Activated CD4-positive, alpha-beta T cell treated with anti-CD3 and anti-CD28 coated beads for 24 hours (primary cell): ENCODE measurements at places on chromosomes 5 and 9.

GRCh38 chr5:44875661-44876605, 67.2 kb downstream of the MRPS30 start:
- peak; percentile 20 for DNase-seq

- no peak for DNase-seq
Measured at GRCh38 chr9:36325081-36325828, 67.0 kb upstream of the GNE start.

GRCh38 chr5:5522336-5522735, 99.9 kb downstream of the ICE1 start:
- DNase-seq = no peak

GRCh38 chr9:104482921-104483570, 21.0 kb upstream of the OR13F1 start:
- no peak for DNase-seq

DNA sequence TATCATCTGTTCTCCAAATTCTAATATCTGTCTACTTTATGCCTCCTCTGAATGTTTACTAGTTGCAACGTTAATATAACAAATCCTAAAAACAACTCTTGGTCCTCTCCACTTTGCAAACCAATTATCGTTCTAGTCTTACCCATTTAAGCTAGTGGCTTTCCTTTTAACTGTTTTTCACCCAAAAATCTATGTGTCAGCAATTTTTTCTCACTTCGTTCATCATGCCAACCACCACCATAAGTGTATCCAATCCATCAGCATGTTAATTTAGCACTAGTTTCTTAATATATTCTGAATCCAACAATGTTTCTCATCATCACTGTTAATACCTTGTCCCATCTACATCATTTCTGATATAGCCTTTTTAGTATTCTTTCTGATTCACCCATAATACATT, 90.0 kb upstream of the RORB start:
- DNase-seq = no peak

GRCh38 chr9:101453776-101454570, 18.4 kb upstream of the ALDOB start:
- no peak for DNase-seq

- no peak for DNase-seq
Measured at GRCh38 chr5:178458140-178458539, 132.1 kb downstream of the COL23A1 start.

- DNase-seq = no peak
Measured at GRCh38 chr5:2687746-2688145, 63.7 kb downstream of the IRX2 start.

- no peak for DNase-seq
Measured at GRCh38 chr5:34749431-34749873, 89.5 kb upstream of the TTC23L start.

DNA sequence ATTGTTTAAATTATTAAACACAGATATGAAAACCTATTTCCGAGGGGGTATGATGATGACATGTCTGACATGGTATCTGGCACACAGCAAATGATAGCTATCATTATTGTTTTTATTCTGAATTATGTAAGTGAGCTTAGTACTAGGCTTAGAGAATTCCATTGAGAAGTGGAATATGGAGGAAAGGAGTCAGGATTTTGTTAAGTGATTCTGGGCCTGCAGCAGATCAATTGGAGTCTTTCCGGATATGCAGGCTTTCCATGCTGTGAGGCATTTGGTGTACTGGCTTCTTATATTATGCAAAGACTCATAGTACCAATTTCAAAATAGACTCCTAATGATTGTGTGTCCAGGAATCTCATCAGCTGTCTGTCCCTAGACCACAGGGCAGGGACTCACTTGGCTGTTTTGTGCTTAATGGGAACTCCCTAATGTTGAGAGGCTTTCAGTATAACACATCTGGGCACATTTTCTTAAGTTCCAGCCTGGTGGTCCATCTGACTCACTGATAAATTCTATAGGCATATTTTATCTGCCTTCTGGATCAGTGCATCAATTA, 180.0 kb upstream of the KLF9 start:
- no peak for DNase-seq

DNA sequence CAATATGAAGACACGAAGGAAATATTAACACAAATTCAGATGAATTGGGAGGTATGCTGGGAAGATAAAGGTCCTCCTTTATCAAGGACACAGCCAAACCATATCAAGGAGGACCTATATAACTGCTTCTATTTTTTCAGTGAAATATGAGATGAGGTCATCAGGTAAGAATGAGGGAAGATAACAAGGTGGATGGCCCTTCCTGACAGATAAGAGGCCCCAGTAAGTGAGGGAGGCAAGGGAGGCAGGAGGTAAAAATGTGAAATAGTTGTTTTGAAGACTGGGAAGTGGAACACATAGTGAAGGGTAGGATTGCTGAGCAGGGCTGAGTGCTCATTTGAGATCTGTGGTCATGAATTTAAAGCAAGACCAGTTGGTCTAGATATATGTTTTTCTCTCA, 60.0 kb upstream of the FOXE1 start:
- no peak for DNase-seq

- DNase-seq = no peak
Measured at GRCh38 chr9:107000218-107000617, 137.3 kb downstream of the ZNF462 start.

DNA sequence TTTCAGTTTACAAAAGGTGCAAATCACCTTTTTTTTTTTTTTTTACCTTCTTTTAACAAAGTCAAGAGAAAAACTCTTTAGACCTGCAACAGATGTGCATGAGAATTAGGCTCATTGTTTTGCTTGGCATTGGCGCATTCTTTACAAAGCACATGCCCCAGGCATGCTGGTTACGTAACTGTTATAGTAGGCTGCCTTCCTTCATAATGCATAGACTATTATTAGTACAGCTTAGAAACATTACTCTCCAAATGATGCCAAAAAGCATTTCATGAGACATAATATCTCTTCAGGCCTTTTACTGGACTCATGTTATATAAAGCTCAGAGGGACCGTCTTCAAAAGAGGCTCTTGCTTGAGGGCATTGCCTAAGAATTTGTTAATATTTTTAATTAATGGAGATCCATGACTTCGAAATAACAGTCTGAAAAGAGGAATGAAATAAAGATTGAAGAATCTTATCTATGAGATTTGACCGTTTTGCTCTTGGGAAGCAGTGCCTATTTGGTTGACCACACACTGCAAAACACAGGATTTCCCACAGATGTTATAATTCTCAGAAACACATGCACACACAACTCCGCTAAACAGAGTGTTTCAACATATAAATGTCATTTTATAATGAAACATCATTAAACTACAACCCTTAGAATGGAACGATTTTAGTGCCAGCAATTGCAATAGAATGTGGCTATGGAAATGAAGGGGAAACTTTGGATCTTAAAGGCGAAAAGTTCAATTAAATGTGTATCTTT, 478.7 kb downstream of the PRR16 start:
- DNase-seq = no peak

DNA sequence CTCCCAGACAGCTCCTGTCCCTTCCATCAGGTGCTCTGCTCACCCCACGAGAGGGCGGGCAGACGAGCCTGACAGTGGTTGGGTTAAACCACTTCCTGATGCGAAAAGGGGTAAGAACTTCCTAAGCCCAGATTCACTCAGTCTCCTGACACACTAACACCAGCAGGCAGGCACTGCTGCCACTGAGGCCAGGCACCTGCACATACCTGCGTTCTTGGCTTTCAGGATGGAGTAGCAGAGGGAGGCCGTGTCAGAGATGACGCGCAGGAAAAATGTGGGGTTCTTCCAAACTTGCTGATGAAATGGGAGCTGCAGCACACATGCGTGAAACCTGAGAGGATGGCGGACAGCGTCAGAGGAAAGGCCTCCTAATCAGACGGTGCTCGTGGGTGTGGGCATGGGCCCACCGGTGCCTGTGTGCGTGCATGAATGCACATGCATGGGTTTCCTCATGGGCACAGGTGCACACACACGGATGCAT, 29.9 kb downstream of the SLC6A18 start:
- DNase-seq = peak; percentile 19

DNA sequence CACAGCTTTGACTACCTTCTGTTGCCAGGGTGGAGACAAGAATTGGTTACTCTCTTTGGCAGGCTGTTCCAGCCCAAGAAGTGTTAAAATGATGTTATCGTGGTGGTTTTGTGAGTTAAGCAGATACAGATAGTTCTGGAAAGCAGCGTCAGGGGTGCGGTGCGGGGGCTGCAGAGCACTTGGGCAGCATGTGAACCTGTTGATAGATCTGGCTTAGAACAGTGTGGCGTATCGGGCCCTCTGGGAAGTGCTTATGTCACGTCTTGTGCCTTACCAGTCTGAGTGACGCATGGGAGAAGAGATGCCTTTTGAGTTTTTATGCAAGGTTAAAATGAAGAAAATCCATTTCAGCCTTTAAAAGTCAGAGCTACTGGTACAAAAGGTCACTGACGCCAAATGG, 152.5 kb downstream of the PRKACG start:
- DNase-seq = no peak

DNA sequence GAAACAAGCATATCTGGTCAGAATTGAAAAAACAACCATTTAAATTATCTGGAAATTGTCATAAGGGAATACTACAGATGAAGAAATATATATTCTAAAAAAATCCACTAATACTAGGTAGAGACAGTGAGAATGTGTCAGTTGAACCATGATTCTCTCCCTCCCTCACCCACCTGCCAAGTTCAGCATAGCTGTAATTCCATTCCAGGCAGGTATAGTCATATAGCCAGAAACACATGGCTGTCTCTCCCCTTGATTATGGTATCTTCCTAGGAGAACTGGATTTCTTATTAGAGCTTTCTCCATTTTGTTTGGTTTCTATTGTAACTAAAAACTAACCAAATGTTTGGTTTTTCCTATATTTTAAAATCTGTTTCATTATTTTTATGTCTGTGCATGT, 509.2 kb downstream of the CDH10 start:
- no peak for DNase-seq

GRCh38 chr5:161098516-161098915, 246.5 kb upstream of the ATP10B start:
- DNase-seq = no peak

- DNase-seq = no peak
Measured at GRCh38 chr5:127834094-127834531, 130.9 kb downstream of the CCDC192 start.

- no peak for DNase-seq
Measured at GRCh38 chr5:35884191-35884769, 27.6 kb downstream of the IL7R start.

- DNase-seq = no peak
Measured at GRCh38 chr9:7579351-7579750, 220.2 kb downstream of the DMAC1 start.

GRCh38 chr5:96008987-96009647, 47.5 kb upstream of the ELL2 start:
- DNase-seq = no peak

GRCh38 chr9:113219186-113219936, 1.7 kb downstream of the FKBP15 start:
- no peak for DNase-seq

- no peak for DNase-seq
Measured at GRCh38 chr5:74618106-74618505, 22.4 kb downstream of the ENC1 start.

- no peak for DNase-seq
Measured at GRCh38 chr9:85061969-85062368, 392.4 kb downstream of the NTRK2 start.

- DNase-seq = no peak
Measured at GRCh38 chr9:113309204-113309813, 6.1 kb upstream of the RNF183 start.

DNA sequence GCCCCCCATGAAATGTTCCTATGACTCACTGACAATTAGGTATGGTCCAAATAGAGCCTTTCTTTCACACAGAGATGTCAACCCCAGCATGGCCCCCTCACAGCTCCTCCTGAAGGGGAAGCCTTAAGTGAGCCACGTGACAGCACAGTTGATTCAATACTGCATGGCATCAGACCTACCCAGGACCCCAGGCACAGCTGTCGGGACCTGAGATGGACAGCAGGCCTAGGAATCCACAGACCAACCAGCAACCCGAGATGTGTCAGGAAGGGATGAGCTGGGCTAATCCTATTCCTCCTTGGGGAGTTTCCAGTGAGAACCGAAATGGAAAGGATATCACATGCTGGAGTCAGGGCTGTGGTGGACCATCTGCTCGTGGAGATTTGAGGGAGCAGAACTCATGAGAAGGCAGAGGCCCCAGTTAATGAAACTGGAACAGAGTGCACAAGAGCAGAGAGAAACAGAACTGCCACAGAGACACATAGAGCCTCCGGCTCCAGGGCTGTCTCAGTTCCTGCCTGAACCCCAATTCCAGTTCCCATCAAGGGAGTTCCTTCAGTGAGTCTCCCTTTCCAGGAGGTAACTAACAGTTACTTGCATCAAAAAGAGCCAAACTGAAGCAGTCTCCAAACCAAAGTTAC, 42.1 kb upstream of the SMIM23 start:
- DNase-seq = no peak

- no peak for DNase-seq
Measured at GRCh38 chr9:126502417-126503332, 111.1 kb upstream of the LMX1B start.

DNA sequence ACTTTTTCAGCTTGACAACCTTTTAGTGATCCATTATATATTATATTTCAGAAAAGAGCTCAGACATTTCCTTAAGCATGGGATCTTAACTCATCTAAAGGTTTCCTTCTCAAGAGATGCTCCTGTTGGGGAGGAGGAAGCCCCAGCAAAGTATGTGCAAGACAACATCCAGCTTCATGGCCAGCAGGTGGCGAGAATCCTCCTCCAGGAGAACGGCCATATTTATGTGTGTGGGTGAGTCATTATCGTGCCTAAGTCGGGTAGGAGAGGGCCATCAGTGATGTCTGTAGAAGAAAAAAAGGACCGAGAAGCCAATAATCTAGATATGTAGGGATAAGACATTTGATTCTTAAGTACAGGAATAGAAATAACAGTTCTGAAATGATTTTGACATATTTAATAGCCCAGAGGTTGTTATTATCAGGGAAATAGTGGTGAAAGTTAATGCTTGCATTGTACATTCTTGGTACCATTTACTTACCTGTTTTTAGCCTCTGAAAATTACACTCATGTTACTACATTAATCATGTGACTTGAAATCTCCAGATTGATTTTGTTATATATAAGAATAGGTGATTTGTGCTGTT, 28.2 kb downstream of the MTRR start:
- DNase-seq = no peak

DNA sequence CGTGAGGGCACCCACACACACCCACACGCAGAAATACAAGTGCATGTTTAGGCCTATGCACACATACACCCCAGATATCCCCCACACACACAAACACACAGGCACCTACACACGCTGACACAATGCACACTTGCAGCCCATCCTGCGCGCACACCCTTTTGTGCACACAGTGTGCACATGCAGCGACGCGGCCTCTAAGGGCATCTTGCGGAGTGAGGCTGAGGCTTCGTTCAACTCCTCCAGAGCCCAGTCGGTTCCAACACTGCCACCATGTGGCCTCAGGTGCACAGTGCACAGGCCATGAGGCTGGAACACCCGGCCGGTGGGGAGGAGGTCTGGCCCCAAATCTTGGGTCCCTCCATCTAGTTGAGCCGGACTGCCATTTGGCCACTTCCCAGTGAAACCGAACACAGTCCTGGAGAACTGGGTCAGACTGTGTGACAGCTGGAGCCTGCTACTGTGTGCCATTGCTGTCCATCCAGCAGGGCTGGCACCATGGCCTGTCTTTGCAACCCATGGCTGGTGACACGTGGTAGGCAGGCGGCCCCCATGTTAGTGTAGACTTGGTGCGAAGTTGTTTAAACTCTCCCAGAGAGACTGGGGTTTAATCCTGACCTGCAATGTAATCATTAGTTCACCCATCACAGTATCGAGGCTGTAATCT, 97.7 kb upstream of the MVB12B start:
- DNase-seq = peak; percentile 53
